ENCODE measurements at places on chromosomes 2 and 18.

GRCh38 chr18:37422116-37422515 is 143.5 kb downstream of the CELF4 start:
- DNase-seq, result no peak

DNA sequence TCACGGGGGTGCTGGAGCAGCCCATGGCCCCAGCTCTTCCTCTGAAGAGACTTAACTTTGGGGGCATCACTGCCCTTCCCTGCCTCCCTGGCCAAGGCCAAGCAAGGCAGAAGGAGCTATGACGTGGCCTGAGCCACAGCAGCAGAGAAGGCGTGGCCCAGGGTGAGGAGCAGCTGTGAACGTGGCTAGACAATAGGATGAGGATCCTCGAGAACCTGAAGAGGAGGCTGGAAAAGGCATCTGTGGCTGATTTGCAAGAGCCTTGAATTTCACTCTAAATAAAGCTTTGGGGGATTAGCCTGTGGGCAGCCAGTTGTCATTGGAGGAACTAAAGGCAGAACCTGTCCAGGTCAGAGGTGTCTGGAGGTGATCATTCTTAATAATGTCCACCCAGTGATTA is 652.9 kb upstream of the ID2 start:
- no peak for DNase-seq

GRCh38 chr2:169716938-169717690 is 16.5 kb upstream of the KLHL23 start:
- DNase-seq, result no peak

DNA sequence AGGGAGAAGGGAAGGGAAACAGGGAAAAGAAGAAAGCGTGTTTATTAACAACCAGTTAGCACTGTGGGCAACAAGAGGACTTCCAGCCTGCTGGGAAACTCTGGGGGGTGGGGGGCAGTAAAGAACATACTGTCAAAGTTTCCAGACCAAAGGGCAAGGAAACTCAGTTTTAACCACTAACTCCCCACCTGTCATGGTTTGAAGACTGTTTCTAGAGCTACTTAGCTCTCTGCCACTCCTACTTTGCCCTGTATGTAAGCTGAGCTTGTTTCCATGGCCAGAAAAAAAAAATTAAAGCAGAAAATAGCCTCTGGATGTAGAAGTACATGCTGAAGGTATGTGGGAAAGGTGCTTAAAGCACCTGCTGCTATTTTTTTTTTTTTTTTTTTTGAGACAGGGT is 11.0 kb upstream of the PTPN2 start:
- no peak for DNase-seq

DNA sequence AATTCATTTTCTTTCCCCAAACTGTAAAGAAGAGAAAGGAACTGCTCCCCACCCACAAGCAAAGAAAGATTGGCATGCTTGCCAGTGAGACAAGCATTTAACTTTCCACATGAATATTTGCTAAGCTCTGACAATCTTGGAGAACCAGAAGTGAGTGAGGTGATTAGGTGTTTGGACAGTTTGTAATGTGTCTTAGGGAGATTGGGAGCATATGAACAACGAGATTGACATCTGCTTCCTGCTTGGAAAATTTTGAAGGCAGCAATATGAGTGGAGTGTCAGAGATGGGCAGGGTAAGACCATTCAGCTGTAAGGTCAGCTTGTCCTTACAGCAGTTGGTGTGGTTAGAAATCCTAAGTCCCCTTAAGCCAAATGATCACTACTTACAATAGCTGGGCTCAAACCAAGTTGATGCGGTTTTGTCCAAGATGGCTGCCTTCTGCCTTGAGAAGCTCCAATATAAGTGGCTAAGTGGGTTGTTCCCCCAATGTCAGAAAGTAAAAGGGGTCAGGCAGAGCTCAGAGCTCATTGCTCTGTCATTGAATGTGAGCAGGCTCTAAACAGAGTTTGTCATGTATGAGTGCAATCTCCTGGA is 36.0 kb upstream of the GALNT5 start:
- DNase-seq, result no peak

DNA sequence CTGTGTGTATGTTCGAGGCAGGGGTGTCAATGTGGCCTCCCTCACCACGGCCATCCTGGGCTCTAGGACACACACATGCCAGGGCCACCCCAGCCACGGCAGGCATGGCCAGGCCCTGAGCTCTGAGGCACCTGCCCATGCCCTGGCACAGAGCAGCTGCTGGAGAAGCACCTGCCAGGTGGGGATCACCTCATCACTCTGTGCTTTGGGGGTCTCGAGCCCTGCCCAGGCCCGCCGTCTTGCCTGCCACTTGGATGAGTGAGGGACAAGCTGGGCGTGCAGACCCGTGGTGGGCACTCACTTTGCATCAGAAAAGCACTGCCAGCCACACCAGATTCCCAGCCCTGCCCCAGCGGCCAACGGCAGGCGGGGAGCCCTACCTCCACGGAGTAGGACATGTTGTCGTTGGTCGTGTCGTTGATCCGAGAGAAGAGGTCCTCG is 33.1 kb downstream of the KIF1A start:
- no peak for DNase-seq

All from activated gamma-delta T cell treated with anti-CD3 and anti-CD28 coated beads, Interleukin-2, amount 50 U/mL, for 16 hours (primary cell).